Adipocyte (in vitro differentiated cells): ENCODE measurements at places on chromosomes 7 and 10.

- DNase-seq: no peak
Measured at GRCh38 chr7:95219721-95220120, 104.6 kb downstream of the PON1 start.

DNA sequence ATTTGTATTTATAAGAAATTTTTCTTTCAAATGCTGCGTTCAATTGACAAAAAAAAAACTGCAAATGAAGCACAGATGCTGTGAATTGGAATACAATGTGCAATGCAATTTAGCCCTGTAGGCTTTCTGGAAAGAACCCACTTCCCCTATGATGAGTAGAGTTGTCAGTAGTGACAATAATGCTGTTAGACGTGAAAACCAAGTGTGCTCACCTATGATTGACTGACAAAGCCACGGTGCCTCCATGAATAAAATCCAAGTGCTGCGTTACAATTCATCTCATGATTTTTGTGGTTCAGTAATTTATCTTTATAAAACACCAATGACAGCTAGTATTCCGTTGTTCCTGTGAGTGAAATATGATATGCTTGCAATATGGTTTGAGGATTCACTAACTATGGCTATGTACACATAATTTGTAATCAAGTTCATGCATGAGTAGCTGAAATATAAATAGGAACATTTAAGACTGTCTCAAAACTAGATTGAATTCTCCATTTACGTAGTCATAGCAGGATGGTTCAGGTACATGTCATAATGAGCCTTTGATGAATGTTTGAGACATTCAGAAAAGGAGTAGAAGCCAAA lies 1160.3 kb downstream of the CNTNAP2 start:
- DNase-seq: peak; percentile 66

- peak; percentile 22 for DNase-seq
Measured at GRCh38 chr10:102517553-102517952, 13.8 kb downstream of the SUFU start.

GRCh38 chr7:159109653-159110035 lies 35.0 kb downstream of the VIPR2 start:
- no peak for DNase-seq

- DNase-seq: no peak
Measured at GRCh38 chr10:130857631-130858295, 453.8 kb downstream of the TCERG1L start.

- no peak for DNase-seq
Measured at GRCh38 chr7:155375337-155376277, 77.9 kb downstream of the INSIG1 start.

GRCh38 chr7:106952658-106953231 lies 87.7 kb downstream of the PIK3CG start:
- DNase-seq: peak; percentile 7

GRCh38 chr7:143884969-143885559 lies 16.9 kb downstream of the TCAF1 start:
- DNase-seq: peak; percentile 60

- DNase-seq: no peak
Measured at GRCh38 chr7:130419658-130420057, 21.2 kb downstream of the CEP41 start.

- DNase-seq: peak; percentile 81
Measured at GRCh38 chr10:66180581-66181318, 745.1 kb upstream of the LRRTM3 start.

- peak; percentile 4 for DNase-seq
Measured at GRCh38 chr7:98034081-98035035, 44.4 kb upstream of the OCM2 start.

- peak; percentile 51 for DNase-seq
Measured at GRCh38 chr7:137036768-137037167, 168.3 kb downstream of the CHRM2 start.

GRCh38 chr10:14172336-14172950 lies 158.3 kb downstream of the FRMD4A start:
- no peak for DNase-seq

DNA sequence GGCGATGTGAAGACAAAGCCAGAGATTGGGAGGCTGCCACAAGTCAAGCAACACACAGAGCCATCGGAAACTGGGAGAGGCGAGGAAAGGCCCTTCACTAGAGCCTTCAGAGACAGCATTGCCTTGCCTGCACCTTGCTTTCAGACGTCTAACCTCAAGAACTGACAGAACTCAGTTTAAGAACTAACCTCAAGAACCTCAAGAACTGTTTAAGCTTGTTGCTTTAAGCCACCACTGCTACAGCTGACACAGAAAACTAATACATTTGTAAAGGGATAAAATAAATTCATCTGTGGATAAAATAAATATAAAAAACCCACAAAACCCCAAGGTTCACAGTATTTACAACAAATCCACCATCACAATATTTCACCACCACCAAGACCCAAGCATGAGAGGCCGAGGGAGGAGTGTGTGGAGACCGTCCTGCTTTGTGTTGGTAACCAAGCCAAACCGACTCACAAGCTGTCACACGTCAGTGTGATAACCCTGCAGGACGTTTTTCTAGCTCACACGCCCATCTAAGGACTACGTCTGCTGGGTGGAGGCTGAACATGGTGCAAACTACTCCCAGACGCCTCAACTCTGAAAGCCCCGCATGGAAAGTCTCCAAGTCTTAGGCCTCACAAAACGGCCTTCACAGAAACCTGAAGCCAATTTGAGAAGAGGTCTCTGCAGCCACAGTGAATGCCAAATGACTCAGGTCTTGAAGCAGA lies 116.8 kb downstream of the ABLIM1 start:
- DNase-seq: peak; percentile 75

- DNase-seq: peak; percentile 93
Measured at GRCh38 chr10:30182191-30183054, 123.0 kb upstream of the JCAD start.

DNA sequence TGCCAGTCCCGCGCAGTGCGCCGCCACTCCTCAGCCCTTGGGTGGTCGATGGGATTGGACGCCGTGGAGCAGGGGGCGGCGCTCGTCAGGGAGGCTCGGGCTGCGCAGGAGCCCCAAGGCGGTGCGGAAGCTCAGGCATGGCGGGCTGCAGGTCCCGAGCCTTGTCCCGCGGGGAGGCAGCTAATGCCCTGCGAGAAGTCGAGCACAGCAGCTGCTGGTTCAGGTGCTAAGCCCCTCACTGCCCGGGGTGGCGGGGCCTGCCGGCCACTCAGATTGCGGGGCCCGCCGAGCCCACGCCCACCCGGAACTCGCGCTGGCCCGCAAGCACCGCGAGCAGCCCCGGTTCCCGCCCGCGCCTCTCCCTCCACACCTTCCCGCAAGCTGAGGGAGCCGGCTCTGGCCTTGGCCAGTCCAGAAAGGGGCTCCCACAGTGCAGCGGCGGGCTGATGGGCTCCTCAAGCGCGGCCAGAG lies 14.4 kb upstream of the WASL start:
- no peak for DNase-seq

- peak; percentile 80 for DNase-seq
Measured at GRCh38 chr10:126063353-126063791, 167.0 kb downstream of the FANK1 start.

GRCh38 chr7:70595370-70595754 lies 536.6 kb upstream of the GALNT17 start:
- DNase-seq: no peak

GRCh38 chr7:90232430-90232829 lies 12.5 kb upstream of the CFAP69 start:
- DNase-seq: no peak

DNA sequence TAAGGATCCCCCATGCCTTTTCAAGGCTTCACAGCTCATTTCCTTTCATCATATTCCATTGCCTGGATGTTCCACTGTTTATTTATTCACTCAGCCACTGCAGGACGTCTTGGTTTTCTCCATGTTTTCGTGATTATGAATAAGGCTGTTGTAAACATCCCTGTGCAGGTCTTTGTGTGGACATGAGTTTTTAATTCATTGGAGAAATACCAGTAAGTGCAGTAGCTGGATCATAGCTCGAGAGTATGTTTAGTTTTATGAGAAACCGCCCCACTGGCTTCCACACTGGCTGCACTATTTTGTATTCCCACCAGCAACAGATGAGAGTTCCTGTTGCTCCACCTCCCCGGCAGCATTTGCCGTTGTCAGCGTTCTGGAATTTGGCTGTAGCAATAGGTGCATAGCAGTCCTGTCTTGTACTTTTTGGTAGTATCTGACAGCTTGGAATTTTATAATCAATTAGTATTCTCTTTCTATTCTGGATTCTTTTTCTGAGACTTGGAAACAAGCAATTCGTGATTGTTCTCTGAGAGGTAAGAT lies 269.9 kb upstream of the PITRM1 start:
- no peak for DNase-seq

- no peak for DNase-seq
Measured at GRCh38 chr10:46552526-46553237, 3.8 kb downstream of the GPRIN2 start.

DNA sequence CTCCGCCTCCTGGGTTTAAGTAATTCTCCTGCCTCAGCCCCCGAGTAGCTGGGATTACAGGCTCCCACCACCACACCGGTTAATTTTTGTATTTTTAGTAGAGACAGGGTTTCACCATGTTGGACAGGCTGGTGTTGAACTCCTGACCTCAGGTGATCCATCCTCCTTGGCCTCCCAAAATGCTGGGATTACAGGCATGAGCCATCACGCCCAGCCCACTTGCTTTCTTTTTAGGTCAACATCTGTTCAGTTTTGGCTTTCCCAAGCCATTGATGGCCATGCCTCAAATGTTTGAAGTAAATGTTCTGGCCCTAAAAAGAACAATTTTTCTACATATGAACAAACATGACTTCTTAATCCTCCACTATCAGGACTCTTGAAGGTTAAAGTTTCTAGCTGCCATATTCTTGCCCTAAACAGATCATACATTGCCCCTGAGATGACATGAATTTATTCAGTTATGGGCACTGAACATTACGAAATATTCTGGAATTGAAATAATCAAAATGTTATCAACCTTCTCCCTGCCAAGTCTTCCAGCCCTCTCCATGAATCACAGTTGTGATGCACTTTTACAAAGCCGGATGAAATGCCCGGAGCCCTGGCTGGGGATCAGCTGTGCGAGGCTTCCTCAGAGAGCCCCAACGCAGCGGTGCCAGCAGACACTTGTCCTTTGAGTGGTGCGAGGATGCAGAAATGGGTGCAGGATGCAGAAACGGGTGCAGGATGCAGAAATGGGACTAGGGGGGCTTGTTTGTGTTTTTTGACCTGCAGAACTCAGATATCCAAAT lies 2.9 kb downstream of the MRLN start:
- DNase-seq: no peak

DNA sequence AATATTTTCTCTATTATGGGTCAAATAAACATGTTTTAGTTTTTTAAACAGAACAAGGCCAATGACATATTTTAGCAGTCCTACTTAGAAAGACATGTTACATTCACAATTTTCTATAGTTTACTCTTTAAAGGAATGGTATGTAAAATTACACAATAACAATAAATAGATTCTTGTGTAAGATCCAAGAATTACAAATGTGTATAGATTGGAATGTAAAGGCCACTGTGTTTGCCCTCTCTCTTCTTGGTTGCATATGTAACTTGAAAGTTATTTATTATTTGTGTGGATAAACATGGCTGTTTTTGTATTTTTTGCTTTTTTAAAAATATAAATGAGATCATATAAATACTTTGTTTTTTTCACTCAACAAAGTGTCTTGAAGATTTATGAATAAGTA lies 979.3 kb upstream of the CELF2 start:
- no peak for DNase-seq

- no peak for DNase-seq
Measured at GRCh38 chr7:32061346-32061745, 8.9 kb downstream of the PDE1C start.

GRCh38 chr10:22464966-22465629 lies 119.8 kb downstream of the SPAG6 start:
- DNase-seq: no peak

DNA sequence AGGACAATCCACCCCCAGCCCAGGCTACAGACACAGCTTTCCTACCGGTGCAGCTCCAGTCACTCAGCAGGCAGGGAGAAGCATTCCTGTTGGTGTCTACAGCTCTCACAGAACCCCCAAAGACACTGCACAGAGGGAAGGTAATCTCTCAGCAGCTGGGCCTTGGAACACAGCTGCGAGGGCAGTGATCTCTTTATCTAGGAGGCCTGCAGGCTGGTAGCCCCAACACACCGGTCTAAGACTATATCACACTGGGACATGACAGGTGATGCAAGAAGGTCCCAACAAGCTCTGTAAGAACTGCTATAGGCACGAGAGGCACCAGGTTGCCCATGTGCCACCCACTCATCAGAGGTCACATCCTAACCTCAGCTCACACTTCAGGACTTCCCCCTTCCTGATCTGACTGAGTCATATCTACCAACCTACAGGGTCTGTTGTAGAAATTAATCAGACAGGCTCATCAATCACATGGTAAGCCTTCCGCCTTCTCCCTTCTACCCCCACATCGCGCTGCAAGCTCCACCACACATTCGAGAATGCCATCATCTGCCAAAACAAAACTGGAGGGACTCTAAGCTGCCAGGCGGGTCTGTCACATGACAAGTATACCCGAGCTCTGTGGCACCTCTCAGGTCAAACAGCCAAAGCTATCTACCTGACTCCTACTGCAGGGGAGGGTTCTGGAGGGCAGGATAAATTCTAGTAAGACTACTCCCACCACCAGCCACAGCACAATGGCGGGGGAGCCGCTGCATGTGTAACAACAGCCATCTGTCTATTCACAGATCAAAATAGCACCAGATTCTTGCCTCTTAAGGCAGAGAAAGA lies 26.1 kb downstream of the FAM53B start:
- no peak for DNase-seq

GRCh38 chr10:60479305-60480020 lies 89.8 kb upstream of the ANK3 start:
- peak; percentile 57 for DNase-seq

- no peak for DNase-seq
Measured at GRCh38 chr7:96449094-96449493, 127.2 kb upstream of the SLC25A13 start.

DNA sequence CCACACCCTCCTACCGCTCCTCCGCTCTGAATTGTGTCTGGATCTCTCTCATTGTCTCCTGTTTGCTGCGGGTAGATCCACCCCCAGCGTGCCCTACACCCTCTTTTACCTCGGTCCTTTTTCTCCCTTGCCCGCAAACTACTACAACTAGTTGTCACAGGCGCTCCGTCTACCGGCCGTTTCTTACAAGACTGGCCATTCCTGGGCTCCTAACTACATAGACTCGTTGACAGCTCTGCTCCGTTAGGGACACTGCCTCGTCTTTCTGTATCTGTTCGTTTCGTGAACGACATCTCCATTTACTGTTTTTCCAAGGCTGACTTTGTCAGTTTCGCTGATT lies 786 bp downstream of the TAF3 start:
- peak; percentile 83 for DNase-seq

- DNase-seq: no peak
Measured at GRCh38 chr7:1851721-1852516, 181.8 kb downstream of the ELFN1 start.

- DNase-seq: peak; percentile 73
Measured at GRCh38 chr10:615583-616152, 73.8 kb downstream of the DIP2C start.
